ENCODE measurements at places on chromosomes 16 and 17. TPM values are rescaled to one million over a fixed set of nuclear protein-coding genes. Genes with fewer than 3 reads are reported as not detected.

CHRNE gene
- total RNA-seq, result 1.2 TPM

AOC3 gene
- 0.99 TPM for total RNA-seq

MYH8 gene
- not detected for total RNA-seq

HOXB9 gene
- total RNA-seq, result not detected

TSPAN10 gene
- 1.8 TPM for total RNA-seq

SMIM22 gene
- total RNA-seq, result not detected

ZNF19 gene
- 7.7 TPM for total RNA-seq

All from endodermal cell (in vitro differentiated cells).